T-helper 17 cell (primary cell): ENCODE measurements at places on chromosomes 7 and 10.
A peak's percentile ranks its signal among the peaks of the same experiment; 100 is the strongest.

DNA sequence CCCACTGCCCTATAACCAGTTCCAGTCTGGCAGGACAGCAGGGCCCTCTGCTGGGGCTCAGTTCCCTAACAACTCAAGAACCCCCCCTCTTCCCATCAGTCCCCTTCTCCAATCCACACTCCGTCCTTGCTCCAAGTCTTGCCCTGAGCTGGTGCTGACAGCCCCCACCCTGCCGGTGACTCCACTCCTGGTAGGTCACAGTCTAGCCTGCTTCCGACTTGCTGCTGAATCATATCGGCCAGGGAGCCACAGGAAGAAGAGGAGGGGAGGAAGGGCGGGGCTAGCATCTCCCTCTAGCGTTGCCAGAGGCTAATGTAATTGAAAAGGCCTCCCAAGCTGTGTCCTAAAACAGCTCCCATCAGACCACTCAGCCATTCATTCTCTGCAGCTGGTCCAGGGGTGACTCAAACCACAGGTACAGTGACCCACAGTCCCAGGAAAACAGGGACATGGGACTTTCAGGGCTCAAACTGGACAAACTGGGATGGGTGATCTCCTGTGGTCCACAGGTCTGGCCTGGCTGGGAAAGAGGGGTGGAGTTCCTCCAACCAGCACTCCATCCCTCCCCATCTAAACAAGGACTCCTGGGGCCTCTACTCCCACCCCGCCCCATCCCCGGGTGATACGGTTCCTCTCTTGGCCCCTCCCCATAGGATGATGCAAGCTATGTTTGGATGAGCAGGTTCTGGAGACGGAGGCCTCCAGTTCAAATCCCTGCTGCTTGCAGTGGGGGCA lies 158.8 kb downstream of the SH3PXD2A start:
- H3K36me3 ChIP-seq: no peaks in the 10 kb centered on the region
- peak overlapping the region; percentile 82 for H3K27ac ChIP-seq
- no peaks in the 10 kb centered on the region for H3K27me3 ChIP-seq
- H3K4me1 ChIP-seq: peaks cover 28% of the 10 kb centered on the region

- no peak overlapping the region for H3K4me3 ChIP-seq
- no peak overlapping the region for H3K27ac ChIP-seq
- DNase-seq: no peak
- peaks cover 6% of the 10 kb centered on the region for H3K36me3 ChIP-seq
- H3K27me3 ChIP-seq: no peaks in the 10 kb centered on the region
- H3K4me1 ChIP-seq: peaks cover 12% of the 10 kb centered on the region
Measured at GRCh38 chr7:144513334-144513733, 109.8 kb upstream of the NOBOX start.

DNA sequence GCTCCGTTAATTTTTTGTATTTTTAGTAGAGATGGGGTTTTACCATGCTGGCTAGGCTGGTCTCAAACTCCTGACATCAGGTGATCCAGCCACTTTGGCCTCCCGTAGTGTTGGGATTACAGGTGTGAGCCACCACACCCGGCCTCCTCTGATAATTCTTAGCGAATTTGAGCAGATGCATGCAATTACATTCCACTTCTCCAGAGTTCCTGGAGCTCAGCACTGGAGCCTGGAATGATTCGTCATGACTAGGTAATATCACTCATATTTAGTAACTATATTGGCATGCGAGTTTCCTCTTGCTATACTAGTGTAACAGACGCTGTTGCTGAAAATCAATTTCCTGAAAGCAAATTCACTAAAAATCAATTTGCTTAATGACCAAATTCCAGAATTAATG lies 86.8 kb downstream of the MKX start:
- peak overlapping the region; percentile 16 for H3K27ac ChIP-seq
- peaks cover 52% of the 10 kb centered on the region for H3K27me3 ChIP-seq
- peaks cover 14% of the 10 kb centered on the region for H3K4me1 ChIP-seq
- H3K4me3 ChIP-seq: no peak overlapping the region
- DNase-seq: no peak
- H3K36me3 ChIP-seq: peaks cover 2% of the 10 kb centered on the region

DNA sequence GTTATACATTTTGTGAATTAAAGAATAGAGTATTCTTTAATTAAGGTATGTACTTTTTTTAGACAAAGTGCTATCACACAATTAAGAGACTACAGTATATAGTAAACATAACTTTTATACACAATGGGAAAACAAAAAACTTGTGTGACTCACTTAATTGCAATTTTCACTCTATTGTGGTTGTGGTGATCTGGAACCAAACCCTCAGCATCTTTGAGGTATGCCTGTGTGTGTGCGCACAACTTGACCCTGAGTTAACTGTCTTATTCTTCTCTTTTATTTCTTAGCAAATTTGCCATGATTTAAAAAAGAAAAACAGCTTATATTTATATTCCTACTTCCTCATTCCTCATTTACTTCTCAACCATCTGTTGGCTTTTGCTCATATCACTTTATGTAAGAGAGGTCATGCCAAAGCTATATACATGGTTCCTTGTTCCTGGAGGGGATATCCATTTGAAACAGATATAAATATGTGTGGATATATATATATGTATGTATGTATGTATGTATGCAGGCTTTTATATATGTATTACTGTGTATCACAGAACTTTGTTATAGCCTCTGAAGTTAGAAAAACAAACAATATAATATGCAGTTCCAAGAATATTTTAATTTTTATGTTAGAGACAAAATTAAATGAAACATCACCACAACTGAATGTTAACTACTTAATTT lies 259.5 kb upstream of the HGF start:
- no peak overlapping the region for H3K27ac ChIP-seq
- no peaks in the 10 kb centered on the region for H3K4me1 ChIP-seq
- no peak for DNase-seq
- no peaks in the 10 kb centered on the region for H3K27me3 ChIP-seq
- no peaks in the 10 kb centered on the region for H3K36me3 ChIP-seq

DNA sequence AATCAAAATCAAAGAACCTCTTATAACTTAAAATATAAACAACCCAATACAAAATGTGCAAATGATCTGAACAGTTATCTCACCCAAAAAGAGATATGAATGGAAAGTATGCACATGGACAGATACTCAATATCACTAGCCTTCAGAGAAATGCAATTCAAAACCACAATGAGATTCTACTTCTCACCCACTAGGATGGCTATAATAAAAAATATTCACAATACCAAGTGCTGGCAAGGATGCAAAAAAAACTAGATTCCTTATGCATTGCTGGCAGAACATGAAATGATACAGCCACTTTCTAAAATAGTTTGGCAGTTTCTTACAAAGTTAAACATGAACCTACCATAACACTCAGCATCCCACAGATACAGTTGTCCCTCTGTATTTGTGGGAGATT lies 130.1 kb upstream of the LRRN3 start:
- no peak overlapping the region for H3K27ac ChIP-seq
- peaks cover 2% of the 10 kb centered on the region for H3K36me3 ChIP-seq
- no peak overlapping the region for H3K4me3 ChIP-seq
- no peaks in the 10 kb centered on the region for H3K4me1 ChIP-seq
- no peak for DNase-seq
- H3K27me3 ChIP-seq: no peaks in the 10 kb centered on the region

DNA sequence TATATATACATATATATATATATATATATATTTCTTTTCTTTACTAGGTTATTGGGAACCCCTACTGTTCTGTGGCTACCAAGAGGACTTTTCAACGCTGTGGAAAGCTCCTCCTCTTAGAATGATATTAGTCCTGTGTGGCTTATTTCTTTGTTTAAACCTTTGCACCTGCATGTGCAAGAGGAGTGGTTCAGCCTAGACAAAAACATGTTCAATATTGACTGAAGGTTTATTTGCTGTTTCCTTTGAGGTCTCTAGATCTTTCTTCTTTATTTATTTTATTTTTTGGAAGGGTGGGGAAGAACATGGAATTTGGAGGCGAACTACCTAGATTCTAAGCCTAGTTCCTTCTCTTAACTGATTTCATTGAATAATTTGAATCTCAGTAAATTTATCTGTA lies 118.1 kb downstream of the GNAT3 start:
- no peak for DNase-seq
- H3K27me3 ChIP-seq: no peaks in the 10 kb centered on the region
- H3K27ac ChIP-seq: no peak overlapping the region
- H3K4me3 ChIP-seq: no peak overlapping the region

- H3K27me3 ChIP-seq: no peaks in the 10 kb centered on the region
- no peak overlapping the region for H3K27ac ChIP-seq
- no peak for DNase-seq
- H3K36me3 ChIP-seq: no peaks in the 10 kb centered on the region
- H3K4me3 ChIP-seq: no peak overlapping the region
Measured at GRCh38 chr7:147400221-147400689, 1190.3 kb upstream of the C7orf33 start.

GRCh38 chr7:92830532-92831110 lies 5.8 kb downstream of the CDK6 start:
- no peaks in the 10 kb centered on the region for H3K27me3 ChIP-seq
- peaks cover 49% of the 10 kb centered on the region for H3K4me1 ChIP-seq
- peak overlapping the region; percentile 99 for H3K4me3 ChIP-seq
- peak overlapping the region; percentile 97 for H3K27ac ChIP-seq
- no peak for DNase-seq
- peaks cover 10% of the 10 kb centered on the region for H3K36me3 ChIP-seq
